Stimulated activated CD8-positive, alpha-beta memory T cell treated with anti-CD3 and anti-CD28 coated beads, Interleukin-15, amount 100 ng/mL, for 4 hours (primary cell): ENCODE measurements at places on chromosomes 12 and 14.

GRCh38 chr14:79424462-79424861, 786.8 kb downstream of the DIO2 start:
- DNase-seq = no peak

DNA sequence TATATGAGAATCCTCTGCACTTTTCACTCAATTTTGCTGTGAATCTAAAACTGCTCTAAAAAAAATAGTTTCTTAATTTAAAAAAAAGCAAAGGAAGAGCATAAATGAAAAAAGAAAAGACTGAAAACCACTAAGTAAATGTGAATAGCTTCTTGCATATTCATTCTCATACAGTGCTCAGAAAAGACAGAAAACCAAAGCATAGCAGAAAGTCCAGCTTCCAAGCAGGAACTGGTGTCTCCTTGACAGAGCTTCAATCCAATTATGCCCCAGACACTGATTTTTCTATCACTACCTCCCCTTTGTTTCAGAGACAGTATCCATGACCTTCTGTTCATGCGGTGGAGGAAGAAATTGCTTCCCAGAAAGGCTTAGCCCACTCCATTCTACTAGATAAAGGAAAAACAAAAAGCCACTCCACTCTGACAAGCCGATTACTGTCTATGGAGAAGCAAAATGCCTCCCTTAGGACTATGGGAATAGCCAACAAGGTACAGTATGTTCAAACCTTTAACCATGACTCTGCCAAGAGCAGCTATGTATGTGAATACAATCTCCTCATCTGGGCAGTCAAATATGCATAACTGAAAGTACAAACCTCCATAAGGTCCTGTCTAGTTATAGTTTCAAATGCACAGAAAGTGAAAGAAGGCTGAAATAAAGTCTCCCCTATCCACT, 40.6 kb downstream of the ATF7 start:
- DNase-seq = no peak

DNA sequence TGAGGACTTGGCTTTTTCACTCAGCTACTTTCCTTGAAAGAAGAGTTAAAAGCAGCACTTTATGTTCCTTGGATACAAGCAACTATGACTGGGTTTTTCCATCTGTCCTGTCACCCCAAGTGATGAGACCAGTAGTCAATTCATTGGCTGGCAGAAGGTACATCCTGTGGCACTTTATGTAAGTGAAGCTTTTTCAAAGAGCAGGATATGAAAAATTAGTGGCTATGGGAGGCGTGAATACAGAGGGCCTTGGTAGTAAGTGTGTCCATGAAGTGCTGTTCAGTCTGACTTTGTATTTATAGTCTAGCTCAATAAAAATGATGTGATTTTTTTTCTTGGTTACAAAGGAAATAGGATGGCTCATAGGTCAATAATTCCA, 68.8 kb downstream of the DRAM1 start:
- no peak for DNase-seq

- DNase-seq = no peak
Measured at GRCh38 chr14:54691525-54692283, 124.8 kb downstream of the SAMD4A start.

- no peak for DNase-seq
Measured at GRCh38 chr14:87052646-87053225, 940.2 kb downstream of the GALC start.

GRCh38 chr14:57960946-57961785, 95.3 kb upstream of the SLC35F4 start:
- DNase-seq = no peak

DNA sequence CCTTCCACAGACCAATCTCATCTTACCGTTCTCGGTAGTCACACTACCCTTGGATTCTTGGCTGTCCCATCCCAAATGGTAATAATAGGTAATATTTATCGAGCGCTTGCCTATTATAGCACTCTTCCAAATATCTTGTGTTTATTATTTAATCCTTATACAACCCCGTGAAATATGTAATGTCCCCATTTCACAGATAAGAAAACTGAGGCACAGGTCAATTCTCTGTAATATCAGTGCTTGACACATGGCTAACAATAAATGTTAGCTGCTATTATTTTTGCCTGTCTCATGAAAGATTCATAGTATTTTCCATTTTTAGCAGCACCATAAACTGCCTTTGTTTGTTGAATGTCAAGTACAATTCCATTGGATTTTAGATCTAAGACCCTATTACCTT, 4.5 kb downstream of the TMX1 start:
- DNase-seq = no peak

- DNase-seq = peak; percentile 52
Measured at GRCh38 chr12:96061864-96062453, 26.6 kb upstream of the LTA4H start.

- no peak for DNase-seq
Measured at GRCh38 chr14:79515158-79515557, 696.1 kb downstream of the DIO2 start.

- DNase-seq = no peak
Measured at GRCh38 chr14:69327507-69327906, 67.5 kb downstream of the GALNT16 start.

DNA sequence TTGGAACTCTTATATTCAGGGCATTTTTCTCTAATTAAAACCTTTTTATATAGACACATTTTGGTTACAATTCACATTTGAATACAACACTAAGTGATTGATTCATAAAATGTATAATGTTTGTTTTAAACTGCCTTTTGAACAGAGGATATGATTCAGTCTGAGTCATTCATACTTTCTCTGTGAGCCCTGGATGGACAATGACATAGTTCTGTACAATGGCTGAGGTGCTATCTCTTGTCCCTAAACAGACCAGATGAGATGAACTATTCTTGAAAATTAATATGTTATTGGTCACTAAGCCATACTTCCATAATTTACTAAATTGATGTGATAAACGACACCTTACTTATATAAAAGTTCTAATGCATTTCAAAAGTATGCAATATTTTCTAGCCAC, 199.7 kb upstream of the ATXN7L3B start:
- no peak for DNase-seq

- no peak for DNase-seq
Measured at GRCh38 chr14:77154421-77154820, 12.8 kb upstream of the ZDHHC22 start.

GRCh38 chr12:47858511-47859266, 39.0 kb upstream of the HDAC7 start:
- no peak for DNase-seq

GRCh38 chr14:68282479-68283377, 463.1 kb downstream of the RAD51B start:
- DNase-seq = no peak

- DNase-seq = no peak
Measured at GRCh38 chr14:101854366-101854765, 92.9 kb downstream of the PPP2R5C start.

GRCh38 chr14:40188006-40188405, 755.8 kb upstream of the FBXO33 start:
- DNase-seq = no peak

DNA sequence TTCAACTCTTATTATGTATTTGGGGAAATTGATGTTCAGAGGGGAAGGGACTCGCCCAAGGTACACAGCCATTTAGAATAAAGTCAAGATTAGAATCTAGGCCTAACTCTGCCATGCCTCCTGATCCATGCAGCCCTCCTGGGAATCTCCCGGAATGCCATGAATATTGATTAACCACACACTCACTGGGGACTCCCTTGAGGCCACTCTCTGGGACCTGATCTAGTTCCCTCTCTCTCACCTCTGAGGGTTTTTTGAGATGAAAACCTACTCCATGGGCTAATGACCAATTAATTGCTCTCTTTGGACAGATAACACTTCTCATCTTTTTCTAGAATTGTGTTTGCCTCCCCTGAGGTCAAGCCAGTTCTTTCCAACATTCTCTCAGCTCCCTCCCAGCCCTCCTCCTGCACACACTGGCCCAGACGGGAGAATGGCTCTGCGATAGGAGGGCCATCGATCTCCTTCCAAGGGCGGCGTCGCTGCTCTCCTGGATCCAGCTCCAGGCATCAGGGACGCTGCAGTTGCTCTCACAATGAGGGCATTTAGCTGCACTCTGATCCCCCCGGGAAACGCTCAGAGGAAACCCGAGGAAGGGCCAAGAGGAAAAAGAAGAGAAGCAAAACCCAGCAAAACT, 22.6 kb downstream of the WSCD2 start:
- no peak for DNase-seq

- no peak for DNase-seq
Measured at GRCh38 chr14:32312010-32312331, 17.1 kb upstream of the AKAP6 start.

DNA sequence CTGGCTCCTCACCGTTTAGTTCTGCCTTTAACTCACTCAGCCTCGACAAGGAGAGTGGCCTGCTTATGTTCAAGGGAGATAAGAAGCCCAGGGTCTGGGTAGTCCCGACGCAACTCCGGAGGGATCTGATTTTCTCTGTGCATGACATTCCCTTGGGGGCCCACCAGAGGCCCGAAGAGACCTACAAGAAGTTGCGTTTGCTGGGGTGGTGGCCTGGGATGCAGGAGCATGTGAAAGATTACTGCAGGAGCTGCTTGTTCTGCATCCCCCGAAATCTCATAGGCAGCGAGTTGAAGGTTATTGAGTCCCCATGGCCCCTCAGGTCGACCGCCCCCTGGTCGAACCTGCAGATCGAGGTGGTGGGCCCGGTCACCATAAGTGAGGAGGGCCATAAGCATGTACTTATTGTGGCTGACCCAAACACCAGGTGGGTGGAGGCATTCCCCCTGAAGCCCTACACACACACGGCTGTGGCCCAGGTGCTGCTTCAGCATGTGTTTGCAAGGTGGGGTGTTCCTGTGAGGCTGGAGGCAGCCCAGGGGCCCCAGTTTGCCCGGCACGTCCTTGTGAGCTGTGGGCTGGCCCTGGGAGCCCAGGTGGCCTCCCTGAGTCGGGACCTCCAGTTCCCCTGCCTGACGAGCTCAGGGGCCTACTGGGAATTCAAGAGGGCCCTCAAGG, 13.1 kb downstream of the CBLN3 start:
- DNase-seq = no peak

- no peak for DNase-seq
Measured at GRCh38 chr14:104001003-104001402, 58.7 kb upstream of the RD3L start.

DNA sequence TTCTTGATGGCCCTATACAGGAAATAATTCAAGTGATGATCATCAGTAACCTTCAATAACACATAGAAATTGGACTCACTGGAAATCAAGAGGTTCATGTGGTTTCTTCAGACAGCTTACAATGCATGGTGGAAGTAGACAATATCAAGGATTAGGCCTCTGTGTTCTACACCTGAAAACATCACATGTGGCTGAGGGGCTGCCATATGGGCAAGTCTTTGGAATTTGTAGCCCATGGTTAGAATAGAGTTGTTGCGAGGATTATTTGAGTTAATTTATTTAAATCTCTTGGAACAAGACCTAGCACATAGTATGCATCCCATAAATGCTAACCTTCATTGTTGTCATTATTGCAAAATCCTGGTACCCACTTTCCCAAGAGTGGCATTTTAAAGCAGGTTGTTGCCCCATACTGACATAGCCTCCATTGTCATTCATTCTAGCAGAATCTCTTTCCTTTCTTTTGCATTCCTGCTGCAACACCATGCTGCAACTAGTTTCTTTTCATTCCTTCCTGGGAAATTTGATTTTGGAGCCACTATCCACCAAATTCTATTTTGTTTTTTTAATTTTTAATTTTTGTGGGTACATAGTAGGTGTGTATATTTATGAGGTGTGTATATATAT, 352.7 kb upstream of the NAV3 start:
- no peak for DNase-seq

GRCh38 chr12:104505095-104505818, 48.5 kb downstream of the CHST11 start:
- DNase-seq = no peak

DNA sequence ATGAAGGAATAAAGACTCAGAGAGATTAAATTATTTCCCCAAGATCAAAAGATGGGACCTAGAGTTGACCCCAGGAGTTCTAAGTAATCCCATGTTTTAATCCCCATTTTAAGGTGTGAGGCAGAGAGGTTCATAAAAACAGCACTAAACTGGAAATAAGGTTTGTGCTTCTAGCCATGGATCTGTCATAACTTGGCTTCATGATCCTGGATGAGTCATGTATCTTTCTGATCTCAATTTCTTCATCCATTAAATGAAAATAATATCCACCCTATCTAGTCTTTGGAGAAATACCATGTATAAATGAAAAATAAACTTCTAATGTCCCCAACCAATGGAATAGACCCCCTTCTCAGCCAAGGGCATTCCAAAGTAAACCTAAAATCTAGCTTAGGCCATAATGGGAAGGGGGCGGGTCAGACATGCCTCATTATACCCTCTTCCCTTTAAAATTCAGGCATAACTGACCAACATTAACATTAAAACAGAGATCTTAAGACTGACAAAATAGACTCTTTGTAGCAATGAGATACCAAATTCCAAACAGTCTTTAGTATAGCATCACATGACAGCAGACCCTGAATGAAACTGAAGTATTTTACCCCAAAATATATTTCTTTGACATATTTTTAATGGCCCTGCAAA, 47.8 kb downstream of the SLC41A2 start:
- no peak for DNase-seq

DNA sequence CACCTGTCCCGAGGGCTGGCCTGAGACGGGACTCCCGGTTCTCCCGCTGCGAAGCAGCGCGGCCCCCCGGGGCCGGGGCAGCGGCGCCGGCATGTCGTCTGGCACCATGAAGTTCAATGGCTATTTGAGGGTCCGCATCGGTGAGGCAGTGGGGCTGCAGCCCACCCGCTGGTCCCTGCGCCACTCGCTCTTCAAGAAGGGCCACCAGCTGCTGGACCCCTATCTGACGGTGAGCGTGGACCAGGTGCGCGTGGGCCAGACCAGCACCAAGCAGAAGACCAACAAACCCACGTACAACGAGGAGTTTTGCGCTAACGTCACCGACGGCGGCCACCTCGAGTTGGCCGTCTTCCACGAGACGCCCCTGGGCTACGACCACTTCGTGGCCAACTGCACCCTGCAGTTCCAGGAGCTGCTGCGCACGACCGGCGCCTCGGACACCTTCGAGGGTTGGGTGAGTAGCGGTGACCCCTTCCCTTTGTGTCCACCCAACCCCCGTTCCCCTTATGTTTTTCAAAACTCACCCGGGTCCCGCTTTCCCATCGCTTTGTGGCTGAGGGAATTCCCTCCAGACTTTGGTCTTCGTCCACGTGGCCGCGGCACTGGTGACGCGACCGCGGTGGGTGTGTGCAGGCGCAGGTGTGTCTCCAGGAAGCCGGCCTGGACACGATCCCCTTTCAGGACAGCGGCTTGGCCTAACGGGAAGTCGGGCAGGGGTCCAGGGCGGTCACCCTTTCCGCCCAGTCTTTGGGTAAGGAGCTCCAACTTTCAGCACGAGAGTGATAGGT, 826 bp downstream of the PRKCH start:
- DNase-seq = no peak

GRCh38 chr12:130162745-130163460, 639 bp downstream of the FZD10 start:
- no peak for DNase-seq

GRCh38 chr12:108483213-108484059, 31.6 kb upstream of the FICD start:
- no peak for DNase-seq

GRCh38 chr12:46153268-46153872, 115.5 kb downstream of the SLC38A1 start:
- DNase-seq = no peak
